IPS-NIHi11 (cell line): ENCODE measurements at places on chromosomes 4 and X.

- no peak for DNase-seq
Measured at GRCh38 chr4:2069161-2069971, 10.2 kb downstream of the NAT8L start.

- DNase-seq, result no peak
Measured at GRCh38 chr4:126051689-126052424, 737.1 kb downstream of the FAT4 start.

- peak; percentile 11 for DNase-seq
Measured at GRCh38 chr4:154184238-154184637, 307.4 kb downstream of the DCHS2 start.

DNA sequence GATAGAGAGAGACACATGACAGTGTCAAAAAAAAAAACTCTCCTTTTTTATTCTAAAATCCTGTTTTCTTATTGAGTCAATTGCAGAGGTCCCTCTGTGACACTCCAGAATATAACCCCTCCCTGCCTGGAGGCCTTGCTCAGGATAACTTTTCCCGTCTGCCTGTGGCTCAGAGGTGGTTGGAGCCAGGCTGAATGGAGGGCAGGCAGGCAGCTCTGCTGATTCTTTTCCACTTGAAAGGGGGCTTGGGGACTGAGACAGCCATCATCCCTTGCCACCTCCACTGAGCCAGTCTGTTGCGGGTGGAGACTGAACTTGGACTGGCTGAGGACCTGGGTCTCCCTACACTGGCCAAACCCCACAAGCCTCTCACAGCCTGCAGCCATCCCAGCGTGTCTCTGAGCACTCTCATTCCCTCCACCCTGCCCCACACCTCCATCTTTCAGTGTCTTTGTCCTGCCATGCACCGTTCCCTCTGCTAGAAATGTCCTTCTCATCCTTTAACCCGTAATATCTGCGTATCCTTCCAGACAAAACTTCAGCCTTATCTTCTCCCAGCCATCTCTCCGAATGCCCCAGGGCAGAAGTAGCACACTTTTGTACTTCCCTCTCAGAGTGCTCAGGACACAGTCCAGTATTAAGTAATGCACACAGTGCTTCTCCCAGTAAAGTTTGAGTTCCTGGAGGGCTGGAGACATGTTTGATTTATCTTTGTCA is 139.9 kb downstream of the CHIC2 start:
- DNase-seq, result no peak

DNA sequence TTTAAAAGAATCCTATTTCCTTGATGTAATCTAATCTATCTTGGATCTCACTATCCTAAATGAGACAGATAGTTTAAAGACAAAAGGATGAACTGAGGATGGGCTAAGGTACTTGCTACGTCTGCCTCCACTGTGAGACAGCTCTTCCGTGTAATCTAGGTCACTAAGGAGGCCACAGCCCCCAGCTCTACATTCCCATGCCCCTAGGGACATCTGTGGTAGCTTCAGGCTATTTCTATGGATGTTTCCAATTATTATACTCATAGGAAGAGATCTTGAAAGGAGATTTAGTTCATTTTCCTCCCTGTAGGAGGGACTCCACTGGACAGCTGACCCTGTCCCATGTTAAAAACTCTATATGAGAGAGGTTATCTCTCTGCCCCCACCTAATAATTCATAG is 140.8 kb upstream of the TRPC5 start:
- DNase-seq, result no peak

DNA sequence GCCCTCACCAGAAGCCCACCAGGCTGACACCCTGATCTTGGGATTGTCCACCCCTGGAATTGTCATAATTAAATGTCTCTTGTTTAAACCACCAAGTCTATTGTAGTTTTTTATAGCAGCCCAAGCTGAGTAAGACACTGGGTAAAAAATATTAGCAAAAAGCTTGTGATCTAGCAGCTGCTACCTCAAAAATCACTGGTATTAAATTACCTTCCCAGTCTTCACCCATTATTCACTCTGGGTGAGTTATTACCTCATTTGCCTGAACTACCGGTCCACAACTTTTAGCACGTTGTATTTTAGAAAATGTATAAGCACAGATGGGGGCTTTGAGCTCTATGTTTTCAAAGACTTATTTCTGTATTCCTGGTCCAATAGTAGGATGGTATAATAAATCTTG is 12.0 kb upstream of the TRIM61 start:
- no peak for DNase-seq

- no peak for DNase-seq
Measured at GRCh38 chr4:99165978-99166377, 21.9 kb upstream of the ADH4 start.

DNA sequence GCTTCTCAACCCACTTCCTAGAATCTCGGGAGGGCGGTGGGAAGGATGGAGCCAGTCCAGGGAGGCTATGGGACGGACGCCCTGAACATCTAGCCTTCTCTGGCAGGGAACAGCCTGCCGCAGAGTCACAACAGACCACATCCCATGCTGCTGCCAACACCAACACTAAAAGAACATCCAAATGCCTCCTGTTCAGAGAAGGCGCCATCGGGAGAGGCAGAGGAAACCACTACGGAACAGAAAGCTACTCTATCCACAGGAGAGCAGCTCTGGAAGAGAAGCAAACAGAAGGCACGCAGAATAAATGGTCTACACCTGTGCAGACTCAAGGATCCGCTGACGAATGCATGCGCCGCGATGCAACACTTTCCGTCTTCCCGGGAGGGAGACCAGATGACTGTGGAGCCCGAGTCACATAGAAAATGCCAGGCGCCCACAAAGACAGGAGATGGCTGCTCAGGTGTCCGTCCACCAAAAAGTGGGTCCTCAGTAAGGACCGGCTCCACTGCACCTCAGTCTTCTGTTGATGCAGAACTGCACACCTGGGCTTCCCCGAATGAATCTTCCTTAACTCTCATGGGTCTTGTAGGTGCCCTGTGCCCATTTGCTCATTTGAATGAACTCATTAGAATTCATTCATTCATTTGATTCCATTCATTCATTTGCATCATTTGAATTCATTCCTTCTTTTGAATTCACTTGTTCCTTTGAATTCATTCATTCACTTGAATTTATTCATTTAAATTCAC is 217.5 kb downstream of the DHRSX start:
- no peak for DNase-seq

GRCh38 chr4:42320822-42321388 is 76.4 kb upstream of the SHISA3 start:
- DNase-seq, result no peak

DNA sequence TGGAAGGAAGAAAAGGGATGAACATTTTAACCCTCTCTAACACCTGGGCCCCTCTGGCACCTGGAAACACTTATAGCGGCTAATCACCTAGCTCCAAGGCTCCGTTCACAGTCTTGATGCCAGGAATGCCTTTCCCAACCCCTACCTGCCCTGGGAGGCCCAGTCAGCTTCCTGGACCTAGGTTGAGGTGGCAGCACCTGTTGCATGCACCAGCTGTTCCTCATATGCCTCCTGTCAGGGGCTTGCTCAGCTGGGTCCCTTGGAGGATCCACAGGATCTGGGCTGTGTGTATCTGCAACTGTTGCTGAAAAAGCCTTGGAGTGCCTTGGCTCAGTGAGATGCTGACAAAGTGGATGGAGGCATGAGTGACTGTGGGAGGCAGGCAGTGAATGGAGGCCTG is 4.4 kb downstream of the CFP start:
- no peak for DNase-seq

DNA sequence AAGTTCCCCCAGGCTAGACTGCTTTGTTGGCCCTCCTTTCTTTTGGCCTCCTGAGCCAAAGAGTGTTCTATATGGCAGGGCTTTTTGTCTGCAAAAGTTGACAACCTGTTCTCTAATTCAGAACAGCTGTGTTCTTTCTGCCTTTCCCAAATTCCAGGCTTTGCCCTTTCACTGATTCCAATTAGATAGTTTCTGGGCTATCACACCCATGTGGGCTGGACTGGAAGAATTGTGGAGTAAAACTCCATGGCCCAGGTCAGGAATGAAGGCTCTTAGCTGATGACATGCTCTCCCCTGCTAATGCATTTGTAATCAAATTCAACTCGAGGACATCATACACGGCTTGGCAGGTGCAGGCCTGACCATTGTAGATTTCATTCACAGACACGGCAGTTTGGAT is 19.4 kb downstream of the BMP3 start:
- no peak for DNase-seq

DNA sequence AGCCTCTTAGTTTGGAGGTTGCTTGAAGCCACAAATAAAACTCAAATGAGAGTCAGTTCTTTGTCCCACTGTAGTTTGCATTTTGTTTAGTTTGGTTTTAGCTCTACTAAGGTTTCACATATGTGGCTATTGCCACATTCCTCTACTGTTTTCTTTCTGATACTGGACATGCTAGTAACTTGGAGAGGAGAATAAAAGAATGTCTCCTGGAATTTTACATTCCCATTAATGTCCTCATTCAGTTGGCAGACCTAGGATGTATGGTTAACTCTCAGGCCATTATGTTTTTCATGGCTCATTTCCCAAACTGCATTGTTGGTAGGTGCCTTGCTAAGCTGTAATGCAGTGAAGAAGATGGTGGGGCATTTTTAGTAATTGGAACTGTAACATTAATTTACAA is 29.9 kb downstream of the UPRT start:
- DNase-seq, result no peak

DNA sequence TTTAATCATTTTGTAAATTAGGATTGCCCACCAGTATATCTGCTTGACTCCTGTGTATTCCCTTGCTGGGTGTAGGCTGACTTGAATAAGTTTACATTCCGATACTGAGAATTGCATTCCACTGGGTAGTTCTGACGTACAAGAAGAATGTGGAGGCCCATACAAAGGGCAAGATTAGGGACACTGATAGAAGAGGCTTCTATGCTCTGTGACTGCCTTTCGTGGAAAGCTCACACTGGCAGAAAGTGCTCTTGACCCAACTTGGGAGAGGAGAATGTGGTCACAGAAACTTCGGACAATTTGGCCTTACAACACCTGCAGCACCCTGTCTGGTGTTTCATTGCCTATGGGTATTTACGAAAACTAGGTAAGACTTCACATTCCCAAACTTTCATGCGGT is 126.3 kb downstream of the RAPGEF2 start:
- DNase-seq, result peak; percentile 21

GRCh38 chr4:102736636-102737549 is 23.9 kb downstream of the MANBA start:
- DNase-seq, result peak; percentile 14

DNA sequence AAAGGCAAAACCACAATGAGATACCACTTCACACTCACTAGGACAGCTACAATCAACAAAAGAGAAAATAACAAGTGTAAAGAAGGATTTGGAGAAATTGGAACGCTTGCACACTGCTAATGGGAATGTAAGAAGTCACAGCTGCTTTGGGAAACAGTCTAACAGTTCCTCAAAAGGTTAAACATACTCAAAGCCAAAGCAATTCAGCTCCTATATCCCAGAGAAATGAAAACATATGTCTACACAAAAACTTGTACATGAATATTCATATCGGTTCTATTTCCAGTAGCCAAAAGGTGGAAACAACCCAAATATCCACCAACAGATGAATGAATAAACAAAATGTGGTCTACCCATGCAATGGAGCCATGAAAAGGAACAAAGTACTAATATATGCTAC is 64.0 kb downstream of the TEC start:
- DNase-seq, result no peak

DNA sequence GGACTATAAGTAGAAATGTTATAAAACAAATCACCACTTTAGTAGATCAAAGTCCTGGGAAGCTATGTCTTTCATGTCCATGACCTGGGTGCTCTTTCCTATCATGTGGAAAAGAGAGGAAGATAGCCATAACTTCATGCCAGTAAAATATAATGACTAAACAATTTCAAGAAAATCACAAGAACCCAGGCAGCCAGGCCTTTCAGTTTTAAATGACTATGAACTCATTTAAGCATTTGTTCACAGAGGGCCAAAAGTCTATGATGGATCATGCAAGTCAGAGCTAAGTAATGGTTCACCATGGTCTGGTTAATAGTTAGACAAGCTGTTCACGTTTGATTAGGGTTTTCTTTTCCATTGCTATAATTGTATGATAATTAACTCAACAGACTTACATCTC is 155.8 kb downstream of the PPARGC1A start:
- no peak for DNase-seq

DNA sequence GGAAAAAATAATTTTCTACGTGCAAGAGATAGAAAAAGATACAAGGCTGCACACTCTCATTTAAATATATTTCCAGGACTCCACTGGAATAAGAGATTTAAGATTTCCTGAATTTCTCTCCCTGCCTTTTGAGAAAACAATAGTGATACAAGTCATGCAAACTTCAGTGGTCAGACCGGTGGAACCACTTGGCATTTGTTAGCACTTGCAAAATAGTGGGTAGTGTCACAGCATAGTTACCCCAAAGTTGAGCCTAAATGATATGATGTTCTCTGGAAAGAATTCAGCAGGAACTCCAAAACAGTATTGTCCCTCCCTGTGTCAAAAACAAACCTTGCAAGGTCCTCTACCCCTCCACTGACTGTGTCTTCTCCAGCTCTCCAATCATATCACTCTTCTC is 102.3 kb downstream of the ANKRD50 start:
- DNase-seq, result peak; percentile 11

GRCh38 chr4:99029018-99029735 is 33.7 kb downstream of the METAP1 start:
- no peak for DNase-seq

DNA sequence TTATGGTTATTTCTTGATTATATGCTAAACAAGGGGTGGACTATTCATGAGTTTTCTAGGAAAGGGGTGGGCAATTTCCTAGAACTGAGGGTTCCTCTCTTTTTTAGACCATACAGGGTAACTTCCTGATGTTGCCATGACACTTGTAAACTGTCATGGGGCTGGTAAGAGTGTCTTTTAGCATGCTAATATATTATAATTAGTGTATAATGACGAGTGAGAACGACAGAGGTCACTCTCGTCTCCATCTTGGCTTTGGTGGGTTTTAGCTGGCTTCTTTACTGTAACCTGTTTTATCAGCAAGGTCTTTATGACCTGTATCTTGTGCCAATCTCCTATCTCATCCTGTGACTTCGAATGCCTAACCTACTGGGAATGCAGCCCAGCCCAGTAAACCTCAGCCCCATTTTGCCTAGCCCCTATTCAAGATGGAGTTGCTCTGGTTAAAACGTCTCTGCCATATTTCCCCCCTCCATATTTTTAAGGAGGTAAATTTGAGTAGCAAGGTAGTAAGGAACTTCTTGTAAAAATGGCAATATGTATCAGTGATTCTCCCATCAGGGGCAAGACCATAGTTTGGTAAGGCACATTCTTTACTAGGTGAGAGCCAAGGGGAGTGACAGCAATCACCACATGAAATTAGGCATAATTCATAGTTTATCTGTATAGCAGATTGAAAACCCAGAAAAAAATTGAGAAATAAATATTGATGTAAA is 2.6 kb downstream of the CXCL2 start:
- DNase-seq, result no peak

DNA sequence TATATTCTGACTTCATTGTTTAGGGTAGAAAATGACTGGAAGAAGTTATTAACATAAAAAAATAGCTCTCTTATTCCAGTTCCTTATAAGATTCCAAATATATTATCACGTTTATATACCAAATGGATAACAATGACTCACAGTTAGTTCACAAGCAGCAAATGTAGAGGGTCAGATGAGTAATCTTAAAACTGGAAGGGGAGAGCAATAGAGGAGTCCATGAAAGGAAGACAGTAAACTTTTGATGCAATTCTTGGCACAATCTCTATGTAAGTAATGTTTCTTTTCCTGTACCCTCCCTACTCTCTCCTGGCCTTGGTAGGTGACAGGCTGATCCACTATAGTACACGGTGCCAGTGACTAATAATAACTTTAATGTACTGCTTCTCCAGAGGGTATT is 259.0 kb upstream of the TRPC5 start:
- DNase-seq, result no peak
